ENCODE measurements at places on chromosomes 11 and 22. TPM values are rescaled to one million over a fixed set of nuclear protein-coding genes. Genes with fewer than 3 reads are reported as not detected.

UFD1 gene
- polyA plus RNA-seq: 64.6 TPM

- H3K4me1 ChIP-seq: peaks cover 27% of the 10 kb centered on the region
- peak; percentile 63 for DNase-seq
- H3K27me3 ChIP-seq: no peaks in the 10 kb centered on the region
- peak overlapping the region; percentile 70 for H3K27ac ChIP-seq
- H3K4me3 ChIP-seq: no peak overlapping the region
- H3K36me3 ChIP-seq: no peaks in the 10 kb centered on the region
Measured at GRCh38 chr11:65378208-65378927, 4.1 kb downstream of the SLC25A45 start.

MYRF gene
- not detected for polyA plus RNA-seq

GRCh38 chr11:69867076-69868005, 48.1 kb upstream of the FGF3 start:
- peaks cover 1% of the 10 kb centered on the region for H3K36me3 ChIP-seq
- H3K27me3 ChIP-seq: peaks cover 26% of the 10 kb centered on the region
- no peak overlapping the region for H3K27ac ChIP-seq
- H3K4me1 ChIP-seq: no peaks in the 10 kb centered on the region
- no peak overlapping the region for H3K4me3 ChIP-seq
- DNase-seq: no peak

GRCh38 chr11:101127197-101127698, 2.4 kb downstream of the PGR start:
- peaks cover 50% of the 10 kb centered on the region for H3K27me3 ChIP-seq
- no peak for DNase-seq

CBX7 gene
- 22.2 TPM for polyA plus RNA-seq

DNA sequence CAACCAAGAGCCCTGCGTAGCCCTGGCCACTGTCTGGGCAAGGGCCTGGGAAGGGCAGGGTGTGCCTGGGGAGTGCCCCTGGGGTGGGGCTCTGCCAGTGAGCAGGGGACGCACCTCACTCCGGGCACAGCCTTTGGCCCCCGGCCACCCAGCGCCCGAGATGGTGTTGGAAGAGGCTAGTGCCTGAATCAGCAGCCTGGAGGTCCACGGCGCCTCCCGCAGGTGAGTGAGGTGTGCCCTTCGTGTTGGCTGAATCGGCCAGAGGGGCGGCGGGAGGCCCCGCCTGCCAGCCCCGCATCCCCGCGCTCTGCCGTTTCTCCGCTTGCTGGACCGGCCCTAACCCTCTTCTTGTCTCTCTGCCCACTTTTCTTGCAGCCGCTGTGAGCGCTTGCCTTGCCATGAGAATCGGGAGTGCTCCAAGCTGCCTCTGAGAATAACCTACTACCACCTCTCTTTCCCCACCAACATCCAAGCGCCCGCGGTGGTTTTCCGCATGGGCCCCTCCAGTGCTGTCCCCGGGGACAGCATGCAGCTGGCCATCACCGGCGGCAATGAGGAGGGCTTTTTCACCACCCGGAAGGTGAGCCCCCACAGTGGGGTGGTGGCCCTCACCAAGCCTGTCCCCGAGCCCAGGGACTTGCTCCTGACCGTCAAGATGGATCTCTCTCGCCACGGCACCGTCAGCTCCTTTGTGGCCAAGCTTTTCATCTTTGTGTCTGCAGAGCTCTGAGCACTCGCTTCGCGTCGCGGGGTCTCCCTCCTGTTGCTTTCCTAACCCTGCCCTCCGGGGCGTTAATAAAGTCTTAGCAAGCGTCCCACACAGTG, 60.1 kb downstream of the FBLN1 start:
- no peak overlapping the region for H3K4me3 ChIP-seq
- H3K4me1 ChIP-seq: no peaks in the 10 kb centered on the region
- DNase-seq: no peak
- H3K27ac ChIP-seq: no peak overlapping the region
- H3K36me3 ChIP-seq: peaks cover 5% of the 10 kb centered on the region

DNA sequence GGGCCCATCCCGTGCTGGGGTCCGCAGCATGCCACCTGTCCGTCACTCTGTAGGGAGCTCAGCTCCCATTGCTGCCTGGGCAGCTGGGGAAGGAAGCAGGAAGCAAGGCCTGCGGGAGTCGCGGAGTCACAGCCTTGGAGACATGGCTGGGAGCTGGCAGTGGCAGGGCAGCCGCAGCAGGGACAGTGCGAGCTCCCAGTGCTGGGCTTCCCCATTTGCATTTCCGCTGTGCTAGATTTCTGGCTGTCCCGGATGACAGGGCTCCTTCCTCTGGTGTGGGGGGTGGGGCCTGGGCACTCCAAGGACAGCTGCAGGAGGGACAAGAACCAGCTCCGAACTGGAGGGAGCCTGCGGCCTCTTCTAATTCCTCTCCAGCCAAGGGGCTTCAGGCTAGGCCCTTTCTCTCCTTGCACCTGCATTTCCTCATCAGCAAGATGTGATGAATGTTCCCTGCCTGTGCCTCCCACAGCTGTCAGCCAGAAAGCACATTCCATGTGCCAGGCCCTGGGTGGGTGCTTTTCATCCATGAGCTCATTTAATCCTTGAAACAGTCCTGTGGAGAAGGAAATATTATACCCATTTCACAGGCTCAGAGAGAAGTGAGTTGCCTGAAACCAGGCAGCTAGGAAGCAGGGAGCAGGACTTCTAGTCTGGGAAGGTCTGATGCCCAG, 48.0 kb downstream of the MYO7A start:
- H3K36me3 ChIP-seq: no peaks in the 10 kb centered on the region
- peaks cover 15% of the 10 kb centered on the region for H3K4me1 ChIP-seq
- no peak overlapping the region for H3K27ac ChIP-seq
- DNase-seq: no peak

CD3E gene
- 2.5 TPM for polyA plus RNA-seq

DNA sequence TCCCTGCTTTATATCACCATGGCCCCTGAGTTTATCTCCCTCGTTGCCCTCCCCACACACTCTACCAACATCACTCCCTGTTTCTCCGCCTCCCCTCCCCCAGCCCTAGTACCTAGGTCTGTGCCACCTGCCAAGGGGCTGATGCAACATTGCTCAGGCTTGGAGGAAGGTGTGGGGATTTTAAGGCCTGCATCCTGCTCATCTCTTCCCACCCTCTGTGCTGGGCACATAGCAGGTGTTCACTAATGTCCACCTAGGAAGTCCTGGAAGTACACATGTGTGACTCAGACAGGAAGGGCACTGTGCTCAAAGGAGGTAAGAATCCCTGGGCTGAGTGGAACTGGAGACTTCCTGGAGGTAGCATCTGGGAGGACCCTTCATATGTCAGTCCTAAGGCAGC, 37.0 kb downstream of the PDE2A start:
- no peak overlapping the region for H3K4me3 ChIP-seq
- peaks cover 35% of the 10 kb centered on the region for H3K27me3 ChIP-seq
- no peak for DNase-seq
- H3K36me3 ChIP-seq: no peaks in the 10 kb centered on the region
- H3K4me1 ChIP-seq: peaks cover 2% of the 10 kb centered on the region

GRCh38 chr11:35302398-35302797, 117.0 kb downstream of the SLC1A2 start:
- peaks cover 2% of the 10 kb centered on the region for H3K27me3 ChIP-seq
- DNase-seq: no peak
- H3K4me1 ChIP-seq: peaks cover 8% of the 10 kb centered on the region
- H3K27ac ChIP-seq: no peak overlapping the region

- no peak overlapping the region for H3K4me3 ChIP-seq
- peaks cover 18% of the 10 kb centered on the region for H3K36me3 ChIP-seq
- no peak for DNase-seq
- H3K27me3 ChIP-seq: no peaks in the 10 kb centered on the region
- H3K27ac ChIP-seq: no peak overlapping the region
Measured at GRCh38 chr11:77966338-77966737, 28.1 kb downstream of the INTS4 start.

- no peak overlapping the region for H3K4me3 ChIP-seq
- H3K27me3 ChIP-seq: no peaks in the 10 kb centered on the region
- no peak for DNase-seq
Measured at GRCh38 chr11:33172996-33173395, 11.7 kb upstream of the CSTF3 start.

DNA sequence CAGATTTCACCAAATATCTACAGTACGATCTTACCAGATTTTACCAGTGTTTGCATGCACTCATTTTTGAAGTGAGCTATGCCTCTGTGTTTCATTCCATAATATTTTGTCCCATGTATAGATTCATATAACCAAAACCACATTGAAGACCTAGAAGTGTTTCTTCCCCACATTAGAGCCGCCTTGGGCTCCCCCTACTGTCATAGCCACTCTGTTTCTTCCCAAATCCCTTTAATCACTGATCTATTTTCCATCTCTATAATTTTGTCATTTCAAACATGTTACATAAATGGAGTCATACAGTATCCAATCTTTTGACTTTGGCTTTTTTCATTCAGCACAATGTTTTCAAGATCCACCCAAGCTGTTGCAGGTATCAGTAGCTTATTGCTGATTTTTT, 12.7 kb downstream of the MRGPRX3 start:
- DNase-seq: no peak
- H3K27ac ChIP-seq: no peak overlapping the region
- H3K36me3 ChIP-seq: no peaks in the 10 kb centered on the region

- no peaks in the 10 kb centered on the region for H3K36me3 ChIP-seq
- H3K27ac ChIP-seq: no peak overlapping the region
- no peak overlapping the region for H3K4me3 ChIP-seq
- no peaks in the 10 kb centered on the region for H3K4me1 ChIP-seq
- no peaks in the 10 kb centered on the region for H3K27me3 ChIP-seq
Measured at GRCh38 chr11:105241136-105241535, 101.6 kb upstream of the CARD18 start.

DNA sequence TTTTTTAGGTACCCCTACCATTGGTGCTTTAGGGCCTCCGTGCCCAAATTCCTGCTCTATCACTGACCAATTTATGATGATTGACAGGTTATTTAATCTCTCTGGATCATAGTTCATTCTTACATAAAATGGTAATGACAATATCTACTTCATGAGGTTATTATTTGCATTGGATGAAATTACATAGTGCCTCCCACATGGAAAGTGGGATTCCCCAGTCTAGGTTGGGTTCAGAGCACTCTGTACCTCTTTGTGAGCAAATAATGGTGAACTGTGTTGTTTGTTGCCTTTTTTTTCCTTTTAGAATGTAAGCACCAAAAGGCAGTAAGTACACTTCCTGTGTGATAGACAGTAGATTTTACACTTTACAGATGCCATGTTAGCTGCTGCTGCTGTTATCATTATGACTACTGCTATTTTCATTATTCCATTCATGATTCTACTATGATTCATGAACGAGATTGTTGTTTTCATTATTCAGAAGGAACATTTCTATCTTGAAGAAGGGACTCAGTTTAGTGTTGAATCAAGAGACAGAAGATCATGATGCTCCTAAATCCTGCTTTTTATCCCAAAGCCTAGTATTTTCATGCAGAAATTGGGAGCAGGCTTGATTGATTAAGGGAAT, 100.8 kb downstream of the ALX4 start:
- no peak overlapping the region for H3K27ac ChIP-seq
- DNase-seq: no peak
- no peaks in the 10 kb centered on the region for H3K4me1 ChIP-seq
- peaks cover 53% of the 10 kb centered on the region for H3K36me3 ChIP-seq
- no peak overlapping the region for H3K4me3 ChIP-seq

DNA sequence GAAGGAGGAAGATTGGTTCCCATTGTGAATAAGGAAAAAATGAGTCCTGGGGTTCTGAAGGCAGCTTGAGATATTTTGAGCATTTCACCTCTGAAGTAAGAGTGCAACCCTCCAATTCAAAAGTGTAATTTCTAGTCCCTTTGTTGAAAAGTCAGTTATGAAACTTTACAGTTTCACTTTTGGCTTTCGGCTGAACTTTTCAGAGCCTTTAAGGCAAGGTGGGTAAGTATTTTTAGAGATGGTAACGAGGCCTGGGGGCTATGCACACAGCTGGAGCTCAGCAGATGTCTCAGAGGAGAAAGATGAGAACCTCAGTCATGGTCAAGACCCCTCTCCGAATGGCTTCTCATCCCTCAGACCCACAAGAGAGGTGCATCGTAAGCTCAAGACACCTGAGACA, 267.6 kb downstream of the KIRREL3 start:
- no peaks in the 10 kb centered on the region for H3K27me3 ChIP-seq
- H3K4me1 ChIP-seq: no peaks in the 10 kb centered on the region
- no peak overlapping the region for H3K4me3 ChIP-seq
- H3K27ac ChIP-seq: no peak overlapping the region
- H3K36me3 ChIP-seq: no peaks in the 10 kb centered on the region

GRCh38 chr11:104661471-104661870, 236.8 kb downstream of the CASP12 start:
- peaks cover 8% of the 10 kb centered on the region for H3K27me3 ChIP-seq
- H3K36me3 ChIP-seq: no peaks in the 10 kb centered on the region
- no peak overlapping the region for H3K27ac ChIP-seq
- H3K4me1 ChIP-seq: no peaks in the 10 kb centered on the region
- H3K4me3 ChIP-seq: no peak overlapping the region

IGSF22 gene
- polyA plus RNA-seq: 3.9 TPM

DNA sequence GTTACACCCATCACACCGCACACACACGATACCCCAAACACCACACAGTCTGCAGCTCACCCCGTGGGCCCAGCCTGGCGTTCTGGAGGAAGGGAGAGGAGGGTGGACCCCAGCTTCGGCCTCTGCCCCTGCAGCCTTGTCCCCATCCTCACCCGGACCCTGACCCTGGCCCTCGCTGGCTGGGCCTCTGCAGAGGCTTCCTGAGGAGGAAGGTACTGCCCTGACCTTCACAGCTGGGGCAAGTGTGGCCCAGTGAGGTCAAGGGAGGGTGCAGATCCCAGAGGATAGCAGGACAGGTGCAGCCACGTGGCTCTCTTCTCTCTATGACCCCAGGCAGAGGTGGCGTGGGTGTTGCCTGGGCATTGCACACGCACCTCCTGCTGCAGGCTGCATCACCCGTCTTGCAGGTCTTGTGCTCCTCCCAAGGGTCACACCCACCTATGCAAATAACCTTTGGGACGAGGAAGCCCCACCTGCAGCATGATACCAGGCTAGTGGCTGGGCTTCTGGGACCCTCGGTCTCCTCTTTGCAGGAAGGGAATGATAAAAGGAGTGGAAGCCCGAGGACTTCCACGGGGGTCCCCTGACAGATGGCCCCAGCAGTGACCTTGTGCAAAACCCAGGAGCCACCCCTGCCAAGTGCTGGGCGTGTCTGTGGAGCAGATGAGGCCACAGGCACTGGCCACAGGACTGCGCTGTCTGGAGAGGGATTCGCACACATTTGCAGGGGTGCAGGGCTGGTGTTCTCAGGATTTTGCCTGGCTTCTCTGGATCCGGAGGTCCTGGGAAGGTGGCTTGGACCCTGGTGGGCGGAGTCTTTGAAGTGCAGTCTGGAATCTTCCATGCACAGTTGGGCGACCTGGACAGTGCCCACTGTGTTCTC, 1241.5 kb downstream of the BRD1 start:
- no peak overlapping the region for H3K4me3 ChIP-seq
- H3K27ac ChIP-seq: no peak overlapping the region
- H3K27me3 ChIP-seq: no peaks in the 10 kb centered on the region

- H3K4me3 ChIP-seq: peak overlapping the region; percentile 61
- DNase-seq: peak; percentile 36
- H3K27ac ChIP-seq: peak overlapping the region; percentile 96
- peaks cover 41% of the 10 kb centered on the region for H3K4me1 ChIP-seq
- H3K27me3 ChIP-seq: peaks cover 3% of the 10 kb centered on the region
Measured at GRCh38 chr11:8913961-8914660, 3.1 kb downstream of the AKIP1 start.

Measured in naive B cell (primary cell).